ENCODE measurements at places on chromosomes 5 and 9.

DNA sequence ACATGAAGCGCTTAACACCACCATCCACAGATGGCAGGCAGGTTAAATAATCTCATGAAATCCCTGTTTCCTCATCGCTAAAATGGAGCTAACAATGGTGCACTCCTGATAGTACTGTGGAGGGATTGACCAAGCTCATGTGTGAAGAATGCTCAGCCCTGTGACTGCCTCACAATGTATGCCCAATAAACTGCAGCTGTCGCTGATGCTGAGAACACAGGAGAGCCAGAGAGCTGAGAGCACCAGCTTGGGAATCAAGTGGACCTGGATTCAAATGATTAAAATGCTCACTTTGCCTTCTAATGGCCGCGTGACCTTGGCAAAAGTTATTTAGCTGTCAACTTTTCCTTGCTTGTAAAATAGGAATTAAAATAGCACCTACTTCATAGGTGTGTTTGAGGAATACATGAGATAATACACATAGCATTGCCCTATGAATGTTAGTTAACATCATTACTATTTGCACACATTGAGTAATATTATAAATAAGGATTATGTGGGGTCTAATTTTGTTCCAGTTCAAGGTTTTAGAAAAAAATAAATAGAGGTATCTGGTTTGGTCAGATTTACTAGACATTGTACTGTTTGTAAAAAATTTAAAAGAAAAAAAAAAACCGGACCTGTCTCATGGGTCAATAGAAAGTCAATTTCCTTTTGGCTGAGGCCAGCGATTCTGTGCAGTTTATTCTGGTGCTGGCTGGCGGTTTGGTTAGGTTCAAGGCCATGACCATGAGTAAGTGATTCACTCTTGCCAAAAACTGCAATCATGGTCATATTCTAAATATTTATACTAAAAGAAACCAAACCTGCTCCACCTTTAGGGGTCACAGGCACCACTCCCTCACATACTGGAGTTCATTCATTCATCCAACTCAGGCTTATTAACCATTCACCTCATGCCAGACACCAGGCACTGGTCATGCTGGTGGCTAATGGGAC is 101.3 kb downstream of the SH3TC2 start:
- no peak for DNase-seq
- H3K27me3 ChIP-seq = peaks cover 17% of the 10 kb centered on the region
- no peak overlapping the region for H3K27ac ChIP-seq
- H3K4me3 ChIP-seq = no peak overlapping the region

GRCh38 chr9:115627511-115627910 is 509.6 kb upstream of the TNC start:
- DNase-seq = no peak
- no peak overlapping the region for H3K4me3 ChIP-seq
- no peak overlapping the region for H3K27ac ChIP-seq
- no peaks in the 10 kb centered on the region for H3K36me3 ChIP-seq
- H3K4me1 ChIP-seq = no peaks in the 10 kb centered on the region
- peaks cover 10% of the 10 kb centered on the region for H3K27me3 ChIP-seq

GRCh38 chr5:149435660-149436059 is 56.6 kb upstream of the IL17B start:
- no peak for DNase-seq
- H3K36me3 ChIP-seq = peaks cover 3% of the 10 kb centered on the region
- H3K4me3 ChIP-seq = no peak overlapping the region
- peaks cover 5% of the 10 kb centered on the region for H3K27me3 ChIP-seq

- no peaks in the 10 kb centered on the region for H3K4me1 ChIP-seq
- H3K27me3 ChIP-seq = peaks cover 34% of the 10 kb centered on the region
- no peaks in the 10 kb centered on the region for H3K36me3 ChIP-seq
- H3K4me3 ChIP-seq = no peak overlapping the region
- DNase-seq = no peak
Measured at GRCh38 chr5:159631001-159631400, 285.3 kb upstream of the ADRA1B start.

GRCh38 chr5:159899067-159900049 is 16.9 kb upstream of the ADRA1B start:
- H3K4me1 ChIP-seq = peaks cover 2% of the 10 kb centered on the region
- no peaks in the 10 kb centered on the region for H3K36me3 ChIP-seq
- H3K4me3 ChIP-seq = no peak overlapping the region

GRCh38 chr5:39639618-39640089 is 214.9 kb upstream of the DAB2 start:
- no peaks in the 10 kb centered on the region for H3K4me1 ChIP-seq
- no peaks in the 10 kb centered on the region for H3K36me3 ChIP-seq
- no peak overlapping the region for H3K4me3 ChIP-seq
- peaks cover 4% of the 10 kb centered on the region for H3K27me3 ChIP-seq
- DNase-seq = no peak
- H3K27ac ChIP-seq = no peak overlapping the region

DNA sequence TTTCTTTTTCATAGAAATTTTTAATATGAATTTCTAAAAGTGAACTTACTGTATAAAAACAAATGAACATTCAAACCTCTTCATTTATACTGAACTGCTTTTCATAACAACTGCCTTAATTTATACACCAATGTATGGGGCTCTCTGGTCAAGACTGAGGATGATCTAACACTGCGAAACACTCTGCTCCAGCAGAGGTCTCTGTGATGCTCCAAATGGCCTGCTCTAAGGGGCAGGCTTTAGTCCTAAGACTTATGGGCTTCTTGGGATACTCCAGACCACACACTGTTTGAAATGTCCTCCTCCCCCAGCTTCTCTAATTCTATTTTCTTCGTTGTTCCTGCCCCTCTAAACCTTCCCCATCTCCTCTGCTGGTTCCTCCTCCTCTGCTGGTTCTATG is 58.5 kb downstream of the LIFR start:
- H3K4me3 ChIP-seq = no peak overlapping the region
- H3K4me1 ChIP-seq = no peaks in the 10 kb centered on the region
- H3K27me3 ChIP-seq = peaks cover 14% of the 10 kb centered on the region

GRCh38 chr9:123399803-123400378 is 43.9 kb downstream of the CRB2 start:
- H3K4me1 ChIP-seq = no peaks in the 10 kb centered on the region
- H3K27me3 ChIP-seq = no peaks in the 10 kb centered on the region
- H3K4me3 ChIP-seq = no peak overlapping the region
- no peaks in the 10 kb centered on the region for H3K36me3 ChIP-seq

GRCh38 chr5:10602031-10602806 is 38.3 kb downstream of the ANKRD33B start:
- no peak overlapping the region for H3K4me3 ChIP-seq
- H3K27ac ChIP-seq = no peak overlapping the region
- H3K27me3 ChIP-seq = no peaks in the 10 kb centered on the region
- no peak for DNase-seq
- peaks cover 22% of the 10 kb centered on the region for H3K4me1 ChIP-seq

- H3K4me1 ChIP-seq = peaks cover 6% of the 10 kb centered on the region
- H3K27me3 ChIP-seq = peaks cover 40% of the 10 kb centered on the region
- no peak overlapping the region for H3K4me3 ChIP-seq
- peaks cover 8% of the 10 kb centered on the region for H3K36me3 ChIP-seq
- DNase-seq = no peak
Measured at GRCh38 chr5:141889282-141889871, 11.2 kb upstream of the PCDH1 start.

DNA sequence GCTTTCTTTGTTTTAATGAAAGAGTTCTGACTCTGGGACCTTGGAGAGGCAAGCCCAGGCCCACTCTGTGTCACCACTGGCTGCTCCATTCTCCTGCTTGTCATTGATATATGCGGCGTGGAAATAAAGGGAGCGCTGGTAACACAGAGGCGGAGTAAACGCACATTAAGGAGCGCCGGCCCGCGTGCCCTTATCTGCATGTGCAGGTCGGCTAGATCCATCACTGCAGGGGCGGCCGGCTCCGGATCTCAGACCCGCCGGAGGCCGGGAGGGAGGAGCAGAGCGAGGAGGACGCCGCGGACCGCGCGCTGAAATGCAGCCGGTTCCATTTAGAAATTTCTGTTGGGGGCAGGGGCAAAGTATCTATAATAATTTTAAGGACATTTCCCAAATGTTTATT is 70.8 kb downstream of the MRPL36 start:
- no peaks in the 10 kb centered on the region for H3K4me1 ChIP-seq
- H3K4me3 ChIP-seq = no peak overlapping the region
- H3K36me3 ChIP-seq = no peaks in the 10 kb centered on the region
- H3K27ac ChIP-seq = no peak overlapping the region
- no peak for DNase-seq

- peak overlapping the region; percentile 86 for H3K4me3 ChIP-seq
- H3K27ac ChIP-seq = no peak overlapping the region
- peaks cover 5% of the 10 kb centered on the region for H3K36me3 ChIP-seq
- peaks cover 30% of the 10 kb centered on the region for H3K4me1 ChIP-seq
Measured at GRCh38 chr5:95730011-95730700, 980 bp upstream of the RHOBTB3 start.
